ENCODE measurements at places on chromosomes 16 and 17. TPM values are rescaled to one million over a fixed set of nuclear protein-coding genes. Genes with fewer than 3 reads are reported as not detected.

The KRT9 gene
- total RNA-seq: not detected

The C16orf86 gene
- total RNA-seq: 13.9 TPM

The CA5A gene
- not detected for total RNA-seq

DNA sequence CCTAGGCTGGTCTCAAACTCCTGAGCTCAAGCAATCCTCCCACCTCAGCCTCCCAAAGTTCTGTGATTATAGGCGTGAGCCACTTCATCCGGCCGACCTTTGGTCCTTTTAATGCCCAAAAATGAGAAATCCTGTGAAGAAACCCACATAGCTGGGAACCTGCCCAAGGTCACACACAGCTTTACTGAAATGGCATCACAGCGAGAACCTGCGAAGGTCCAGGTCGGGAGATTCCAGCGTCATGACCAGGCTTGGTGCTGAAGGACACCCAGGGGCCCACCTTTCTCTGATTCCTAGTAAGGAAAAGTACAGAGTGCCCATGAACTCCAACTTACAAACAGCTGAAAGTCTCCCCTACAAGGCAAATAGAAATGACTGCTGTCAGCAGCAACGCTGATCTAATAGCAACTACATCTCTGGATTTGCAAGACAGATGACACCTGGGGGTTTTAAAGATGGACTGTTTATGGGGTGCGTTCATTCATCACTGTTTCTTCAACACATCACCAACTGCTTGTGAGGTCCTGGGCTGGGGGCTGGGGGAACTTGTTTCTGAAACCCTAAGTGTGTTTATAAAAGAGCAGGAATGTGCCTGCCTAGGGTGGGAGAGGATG lies 24.5 kb upstream of the DNAH17 start:
- no peak overlapping the region for H3K4me3 ChIP-seq
- no peaks in the 10 kb centered on the region for H3K36me3 ChIP-seq
- H3K4me1 ChIP-seq: peaks cover 3% of the 10 kb centered on the region
- no peaks in the 10 kb centered on the region for H3K27me3 ChIP-seq

The MED13 gene
- total RNA-seq: 75.1 TPM

DNA sequence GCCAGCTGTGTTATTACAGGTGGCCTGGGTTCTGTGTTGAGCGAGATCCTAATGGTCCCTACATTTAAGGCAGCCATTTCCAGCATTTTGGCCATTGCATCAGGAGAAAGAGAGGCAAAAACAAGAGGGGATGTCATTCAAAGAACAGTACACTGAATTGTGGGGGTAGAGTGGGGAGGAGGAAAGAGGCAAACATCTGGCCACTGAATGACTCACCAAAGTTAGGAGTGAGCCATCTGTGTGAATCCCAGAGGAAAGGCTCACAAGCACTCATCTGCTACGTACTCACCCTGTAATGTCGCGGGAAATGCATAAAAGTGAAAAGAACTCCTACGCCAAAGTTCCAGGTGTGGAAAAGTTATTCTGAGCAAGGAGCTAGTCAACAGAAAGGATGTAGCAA lies 16.7 kb downstream of the KRABD2 start:
- no peaks in the 10 kb centered on the region for H3K27me3 ChIP-seq
- no peak for DNase-seq
- peaks cover 22% of the 10 kb centered on the region for H3K4me1 ChIP-seq
- no peak overlapping the region for H3K4me3 ChIP-seq
- no peak overlapping the region for H3K27ac ChIP-seq
- no peaks in the 10 kb centered on the region for H3K36me3 ChIP-seq

DNA sequence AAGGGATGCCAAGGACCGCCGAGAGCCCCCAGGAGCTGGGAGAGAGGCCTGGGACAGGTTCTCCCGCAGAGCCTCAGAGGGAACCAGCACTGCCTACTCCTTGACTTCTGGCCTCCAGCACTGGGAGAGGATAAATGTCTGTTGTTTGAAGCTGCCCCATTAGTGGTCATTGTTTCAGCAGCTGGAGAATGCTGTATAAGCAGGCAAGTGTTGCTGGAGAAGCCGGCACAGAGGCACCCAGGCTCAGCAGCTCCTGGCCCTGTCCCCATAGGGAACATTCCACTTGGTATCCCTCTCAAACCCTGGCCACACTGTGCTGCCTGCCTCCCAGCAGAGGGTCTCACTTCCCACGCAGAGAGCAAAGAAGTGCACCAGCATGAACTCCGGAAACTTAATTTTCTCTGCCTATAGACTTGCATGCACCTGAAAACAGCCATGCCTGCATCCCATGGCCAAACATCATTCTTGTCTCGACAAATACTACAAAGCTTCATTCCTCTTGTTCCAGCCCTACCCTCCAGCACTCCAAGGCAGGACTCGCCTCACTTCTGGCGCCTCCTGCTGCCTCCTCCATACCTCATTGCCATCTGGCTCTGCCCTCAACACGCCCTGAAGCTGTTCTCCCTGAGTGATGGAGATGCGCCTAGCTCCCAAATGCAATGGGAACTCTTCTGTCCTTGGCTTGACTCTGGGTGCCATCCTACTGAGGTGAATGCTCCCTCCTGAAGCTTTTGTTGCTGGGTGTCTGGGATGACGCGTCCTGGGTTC lies 88.1 kb downstream of the DNAH17 start:
- DNase-seq: no peak
- H3K4me3 ChIP-seq: no peak overlapping the region
- H3K4me1 ChIP-seq: peaks cover 13% of the 10 kb centered on the region
- peaks cover 11% of the 10 kb centered on the region for H3K27me3 ChIP-seq

The PRCD gene
- total RNA-seq: 9.2 TPM

The TAT gene
- total RNA-seq: 0.30 TPM

- no peak for DNase-seq
- no peaks in the 10 kb centered on the region for H3K27me3 ChIP-seq
- H3K4me3 ChIP-seq: no peak overlapping the region
- peaks cover 13% of the 10 kb centered on the region for H3K36me3 ChIP-seq
- H3K4me1 ChIP-seq: peaks cover 22% of the 10 kb centered on the region
These were observed 21.7 kb upstream of the DOK4 start for GRCh38 chr16:57508035-57508425.

The TBC1D3B gene
- 13.5 TPM for total RNA-seq

The ZNF597 gene
- total RNA-seq: 4.6 TPM

GRCh38 chr16:59154295-59154694 lies 420.2 kb upstream of the GOT2 start:
- H3K4me3 ChIP-seq: no peak overlapping the region
- DNase-seq: no peak
- no peaks in the 10 kb centered on the region for H3K36me3 ChIP-seq
- no peaks in the 10 kb centered on the region for H3K27me3 ChIP-seq
- no peaks in the 10 kb centered on the region for H3K4me1 ChIP-seq

GRCh38 chr17:32927724-32928585 lies at the start of gene TMEM98:
Gene TMEM98, plus strand, starts transcription at chr17:32928153. Its CDS starts 3,376 bp downstream, at chr17:32931529.
- DNase-seq: no peak
- H3K27me3 ChIP-seq: peaks cover 10% of the 10 kb centered on the region
- H3K4me3 ChIP-seq: peak within 1 kb of the TSS; percentile 47
- H3K4me1 ChIP-seq: peaks cover 20% of the 10 kb centered on the region
- no peaks in the 10 kb centered on the region for H3K36me3 ChIP-seq
- H3K27ac ChIP-seq: no peak within 1 kb of the TSS

DNA sequence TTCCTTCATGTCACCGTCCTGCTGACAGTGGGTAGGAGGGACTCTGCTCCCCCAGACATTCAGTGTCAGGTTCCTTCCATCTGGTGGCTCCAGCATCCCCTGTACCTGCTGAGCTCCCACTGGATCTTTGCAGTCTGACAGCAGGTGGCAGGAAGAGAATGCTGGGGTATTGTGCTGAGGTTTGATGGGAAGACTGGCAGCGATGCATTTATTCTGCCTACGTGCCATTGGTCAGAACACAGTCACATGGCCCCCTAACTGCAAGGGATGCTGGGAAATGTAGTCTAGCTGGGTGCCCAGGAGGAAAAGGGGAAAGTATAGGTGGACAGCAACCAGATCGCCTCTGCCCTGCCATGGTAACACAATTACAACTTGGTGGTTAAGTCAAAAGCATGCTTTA lies 44.4 kb downstream of the IRX3 start:
- H3K36me3 ChIP-seq: no peaks in the 10 kb centered on the region
- peaks cover 14% of the 10 kb centered on the region for H3K27me3 ChIP-seq
- no peak for DNase-seq
- no peak overlapping the region for H3K4me3 ChIP-seq

DNA sequence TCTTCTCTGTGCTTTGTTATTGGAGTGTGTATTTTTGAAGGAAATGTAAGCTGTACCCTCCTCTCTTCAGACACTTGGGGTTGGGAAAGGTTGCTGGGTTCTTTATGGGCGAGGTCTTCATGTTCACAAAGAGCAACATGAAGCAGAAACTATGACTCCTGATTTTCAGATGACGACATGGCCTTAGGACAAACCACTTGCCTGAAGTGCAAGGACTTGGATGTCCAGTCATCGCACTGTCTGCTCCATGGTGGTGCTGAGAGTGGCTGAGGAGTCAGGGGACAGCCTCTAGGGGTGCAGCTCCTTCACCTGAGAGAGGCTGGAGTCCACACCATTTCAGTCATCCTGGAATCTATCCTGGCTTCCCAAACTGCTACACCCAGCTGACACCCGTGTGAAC lies 183.9 kb upstream of the CDH5 start:
- H3K27me3 ChIP-seq: no peaks in the 10 kb centered on the region
- no peak overlapping the region for H3K27ac ChIP-seq
- H3K4me1 ChIP-seq: no peaks in the 10 kb centered on the region

- no peak overlapping the region for H3K27ac ChIP-seq
- no peaks in the 10 kb centered on the region for H3K36me3 ChIP-seq
- no peak for DNase-seq
- H3K27me3 ChIP-seq: no peaks in the 10 kb centered on the region
- no peak overlapping the region for H3K4me3 ChIP-seq
- H3K4me1 ChIP-seq: no peaks in the 10 kb centered on the region
These were observed 45.1 kb downstream of the NOG start for GRCh38 chr17:56638591-56639051.

- peaks cover 34% of the 10 kb centered on the region for H3K27me3 ChIP-seq
- no peak for DNase-seq
- no peak overlapping the region for H3K27ac ChIP-seq
- H3K4me1 ChIP-seq: peaks cover 51% of the 10 kb centered on the region
- H3K4me3 ChIP-seq: no peak overlapping the region
These were observed 54.7 kb downstream of the HS3ST3B1 start for GRCh38 chr17:14355556-14355955.

The TMC5 gene
- 0.30 TPM for total RNA-seq

All from spleen (tissue), 13 donors.